Glomerular endothelial cell (primary cell): ENCODE measurements at places on chromosomes 3 and 15. TPM values are rescaled to one million over a fixed set of nuclear protein-coding genes. Genes with fewer than 3 reads are reported as not detected.

- no peak for DNase-seq
These were observed 31.2 kb upstream of the RIOX2 start for GRCh38 chr3:98003306-98003969.

DNA sequence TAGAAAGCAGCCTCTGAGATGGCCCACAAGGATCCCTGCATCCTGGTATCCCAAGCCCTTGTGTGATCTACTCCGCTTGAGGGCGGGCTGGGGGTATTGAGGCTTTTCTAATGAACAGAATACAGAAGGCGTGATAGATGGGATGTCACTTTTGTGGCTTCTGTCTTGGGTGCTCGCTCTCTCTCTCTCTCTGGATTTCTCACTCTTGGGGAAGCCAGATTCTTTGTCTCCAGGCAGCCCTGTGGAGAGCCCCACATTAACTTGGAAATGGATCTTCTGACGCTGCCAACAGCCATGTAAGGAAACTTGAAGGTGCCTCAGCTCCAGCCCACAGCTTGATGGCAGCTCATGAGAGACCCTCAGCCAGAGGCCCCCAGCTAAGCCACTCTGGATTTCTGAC, 26.9 kb upstream of the SEC62 start:
- DNase-seq: no peak

DNA sequence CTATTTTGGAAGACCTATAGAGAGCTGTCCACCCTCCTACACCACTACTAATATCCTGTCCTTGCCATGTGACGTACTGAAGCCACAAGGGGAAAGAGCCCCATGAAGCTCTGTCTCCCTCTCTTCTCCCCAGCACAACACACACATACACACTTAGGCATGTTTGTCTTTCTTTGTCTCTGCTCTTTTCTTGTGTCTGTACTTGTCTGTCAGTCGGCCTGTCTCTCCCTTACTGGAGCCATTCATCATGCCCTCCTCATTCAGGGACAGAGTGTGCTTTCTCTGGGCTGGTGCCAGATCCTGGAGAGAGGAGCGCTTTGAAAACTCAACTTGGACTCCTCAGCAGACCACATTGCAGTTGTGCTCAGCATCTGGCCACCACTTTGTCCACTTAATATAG, 47.6 kb downstream of the PSMD6 start:
- no peak for DNase-seq

RBP2 gene
- not detected in 2 replicates for total RNA-seq

DNA sequence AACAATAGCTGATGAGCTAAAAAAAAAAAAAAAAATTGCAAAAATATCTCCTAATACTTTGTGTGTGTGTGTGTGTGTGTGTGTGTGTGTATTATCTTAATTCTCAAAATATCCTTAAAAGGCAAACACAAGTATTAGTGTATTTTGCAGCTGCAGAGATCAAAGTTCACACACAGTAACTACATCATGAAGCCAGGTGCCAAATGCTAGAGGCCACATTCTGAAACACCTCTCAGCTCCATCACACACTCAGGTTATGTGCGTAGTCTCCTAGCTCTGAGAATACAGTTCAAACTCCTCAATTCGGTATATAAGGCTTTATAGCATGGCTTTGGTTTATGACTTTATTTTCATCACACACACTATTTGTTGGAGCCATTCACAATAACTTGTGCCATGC, 33.5 kb upstream of the PPARG start:
- DNase-seq: no peak

- DNase-seq: no peak
These were observed 336.6 kb upstream of the NR2E3 start for GRCh38 chr15:71473751-71474150.

DNA sequence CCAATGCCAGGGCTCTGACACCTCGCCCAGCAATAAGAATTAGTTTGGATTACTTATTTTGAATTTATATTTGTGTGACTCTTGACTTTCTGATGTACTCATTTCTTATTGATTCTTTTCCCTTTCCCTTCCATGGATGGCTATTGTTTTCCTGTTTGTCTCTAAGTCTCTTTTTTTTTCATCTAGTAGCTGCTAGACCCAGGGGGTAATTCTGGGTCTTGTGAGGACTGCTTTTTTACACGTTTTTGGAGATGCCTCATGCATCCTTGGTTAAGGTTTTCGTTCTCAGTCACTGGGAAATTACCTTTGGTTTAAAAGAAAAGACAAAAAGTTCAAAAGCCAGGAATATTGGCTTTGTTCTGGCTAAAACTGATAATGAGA, 70.2 kb upstream of the STRIT1 start:
- no peak for DNase-seq

- DNase-seq: no peak
These were observed 116.7 kb downstream of the DLG1 start for GRCh38 chr3:197181741-197182140.
